ENCODE measurements at places on chromosomes 7 and 10.
A peak's percentile ranks its signal among the peaks of the same experiment; 100 is the strongest.

- no peak for DNase-seq
Measured at GRCh38 chr7:138833596-138833995, 35.6 kb upstream of the ATP6V0A4 start.

- DNase-seq, result no peak
Measured at GRCh38 chr7:79221211-79221610, 232.3 kb downstream of the MAGI2 start.

GRCh38 chr10:123303581-123304337 lies 149.6 kb downstream of the BUB3 start:
- DNase-seq, result no peak

DNA sequence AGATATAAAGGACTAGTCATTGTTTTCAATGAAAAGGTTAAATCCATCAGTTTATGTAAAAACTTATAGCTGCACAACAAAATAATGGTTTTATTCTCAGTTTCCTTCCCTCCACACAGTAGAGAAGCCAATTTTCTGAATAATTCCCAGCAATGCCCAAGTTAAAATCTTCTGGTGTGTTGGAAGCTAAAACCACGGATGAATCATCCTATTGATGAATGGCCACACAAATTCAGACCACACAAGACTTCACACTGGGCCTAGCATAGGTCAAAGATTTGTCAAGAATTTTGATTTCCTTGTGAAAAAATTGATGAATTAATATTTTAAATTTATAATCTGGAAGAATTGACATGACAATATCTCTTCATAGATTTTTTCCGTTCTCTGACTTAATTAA lies 617.6 kb downstream of the INHBA start:
- no peak for DNase-seq

DNA sequence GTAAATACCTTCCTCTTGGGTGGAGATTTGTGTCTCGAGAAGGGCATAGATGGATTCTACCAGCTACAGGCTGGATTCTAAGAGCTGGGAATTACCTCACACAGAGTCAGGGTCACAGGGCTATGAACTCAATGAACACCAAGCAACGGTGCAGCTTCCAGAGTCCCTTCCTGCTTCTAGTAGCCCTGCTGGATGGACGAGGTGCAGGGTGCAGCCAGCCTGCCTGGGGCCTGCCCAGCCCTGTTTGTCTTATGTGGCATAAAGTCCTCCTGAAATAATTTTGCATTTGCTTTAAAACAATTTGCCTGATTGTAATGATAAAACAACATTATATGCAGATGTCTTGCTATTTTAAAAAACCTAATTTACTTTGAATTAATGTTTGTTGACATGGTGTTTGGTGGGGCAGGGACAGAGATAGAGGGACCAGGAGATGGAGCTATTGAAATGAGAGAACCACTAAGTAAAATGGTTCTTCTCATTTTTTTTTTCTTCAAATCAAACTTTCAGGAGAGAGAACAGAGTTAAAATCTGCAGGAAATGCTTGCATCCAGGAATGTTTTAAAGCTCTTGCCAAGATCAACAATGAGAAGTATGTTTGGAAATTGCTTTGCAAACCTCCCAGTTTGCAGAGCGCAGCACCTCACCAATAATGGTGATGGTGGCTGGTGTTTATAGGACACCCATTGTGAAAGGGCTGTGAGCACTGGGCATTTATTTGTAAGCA lies 305.4 kb upstream of the PODXL start:
- no peak for DNase-seq

- no peak for DNase-seq
Measured at GRCh38 chr7:85851571-85852193, 664.8 kb upstream of the SEMA3D start.

DNA sequence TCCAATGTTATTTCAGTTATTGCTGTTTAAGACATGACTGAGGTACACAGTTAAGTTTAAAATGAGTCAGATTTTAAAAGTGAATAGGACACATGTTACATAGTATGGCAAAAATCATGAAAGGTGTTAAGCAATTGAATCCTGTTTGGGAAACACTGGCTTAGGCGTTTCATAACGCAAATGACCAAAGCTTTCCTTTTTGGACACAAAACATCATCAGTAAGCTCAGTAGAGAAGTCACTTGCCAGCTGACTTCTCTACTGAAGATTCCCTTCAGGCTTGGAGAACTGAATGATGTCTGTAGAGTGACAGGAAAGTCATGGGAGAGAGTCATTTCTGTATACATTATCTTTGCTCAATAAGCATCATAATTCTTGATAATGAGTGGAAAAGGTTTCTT lies 64.4 kb upstream of the RSBN1L start:
- no peak for DNase-seq

- DNase-seq, result no peak
Measured at GRCh38 chr10:110479710-110480109, 18.0 kb upstream of the DUSP5 start.

- DNase-seq, result peak; percentile 98
Measured at GRCh38 chr10:126041804-126042231, 145.5 kb downstream of the FANK1 start.

DNA sequence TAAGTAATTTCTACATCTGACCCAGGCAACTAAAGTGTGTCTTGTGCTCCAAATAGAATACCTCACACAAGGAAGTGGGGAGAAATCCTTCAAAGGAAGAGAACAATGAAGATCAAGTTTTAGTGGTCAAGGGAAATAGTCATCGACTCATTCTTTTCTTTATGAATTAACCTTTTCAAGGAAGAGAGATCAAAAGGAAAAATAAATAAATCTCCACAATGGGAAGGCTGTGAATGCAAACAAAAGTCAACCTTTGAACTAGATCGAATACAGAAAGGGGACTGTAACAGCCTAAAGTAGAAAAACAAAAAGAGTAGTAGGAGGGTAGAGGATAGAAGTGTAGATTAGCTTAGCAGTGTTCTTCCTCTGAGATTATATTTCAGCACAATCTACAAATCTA lies 274.6 kb upstream of the COBL start:
- DNase-seq, result no peak

DNA sequence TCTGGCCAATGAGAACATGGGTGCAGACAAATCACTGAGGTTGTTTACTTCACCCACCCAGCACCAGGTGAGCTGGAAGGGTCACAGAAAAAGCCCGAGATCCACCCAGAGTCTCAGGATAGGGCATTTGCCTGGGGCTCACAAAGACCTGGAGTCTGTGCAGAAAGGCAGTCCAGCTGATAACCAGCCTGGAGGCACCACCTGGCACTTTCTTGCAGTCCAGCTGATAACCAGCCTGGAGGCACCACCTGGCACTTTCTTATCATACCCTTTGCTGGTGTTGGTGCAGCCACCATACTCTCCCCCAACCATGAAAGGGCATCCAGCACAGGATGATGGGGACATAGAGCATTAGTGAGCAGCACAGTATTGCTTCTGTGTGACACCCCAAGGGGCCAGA lies 104.1 kb downstream of the PPP1R3C start:
- DNase-seq, result no peak

GRCh38 chr7:130985361-130985760 lies 251.4 kb upstream of the KLF14 start:
- no peak for DNase-seq

DNA sequence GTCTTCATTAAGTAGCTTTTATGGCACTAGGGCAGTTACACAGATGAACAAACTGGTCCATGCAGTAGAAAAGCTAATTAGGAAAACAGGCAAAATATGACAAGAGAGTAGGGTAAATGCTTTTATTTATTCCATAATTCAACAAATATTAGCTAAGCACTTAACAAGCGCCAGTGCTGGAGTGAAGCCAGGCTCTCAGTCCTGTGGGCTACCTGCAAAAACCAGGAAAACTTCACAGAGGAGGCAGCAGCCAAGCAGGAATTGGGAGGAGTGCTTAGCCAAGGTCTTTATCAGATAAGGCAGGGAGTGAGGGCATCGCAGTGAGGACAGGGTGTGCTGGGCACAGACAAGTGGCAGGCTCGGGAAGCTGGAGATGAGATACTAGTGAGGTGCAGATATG lies 4.9 kb upstream of the KAT6B start:
- DNase-seq, result no peak

DNA sequence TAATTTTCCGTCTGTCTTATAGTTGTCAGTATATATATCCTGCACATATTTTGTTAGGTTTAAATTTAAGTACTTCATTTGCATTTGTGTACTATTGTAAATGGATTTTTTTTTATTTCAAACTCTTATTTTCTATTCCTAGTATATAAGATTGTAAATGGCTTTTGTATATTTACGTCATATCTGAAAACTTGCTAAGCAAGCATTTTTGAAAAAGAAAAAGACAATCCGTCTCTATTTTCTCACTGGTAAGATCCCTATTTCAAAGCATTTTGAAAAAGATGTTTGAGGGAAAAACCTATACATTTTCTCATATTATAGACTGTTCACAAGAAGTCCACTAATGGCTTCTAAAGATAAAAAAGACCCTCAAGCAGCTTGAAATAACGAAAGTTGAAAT lies 1.2 kb upstream of the LYZL1 start:
- no peak for DNase-seq

- DNase-seq, result no peak
Measured at GRCh38 chr7:16697507-16698199, 51.7 kb downstream of the BZW2 start.

DNA sequence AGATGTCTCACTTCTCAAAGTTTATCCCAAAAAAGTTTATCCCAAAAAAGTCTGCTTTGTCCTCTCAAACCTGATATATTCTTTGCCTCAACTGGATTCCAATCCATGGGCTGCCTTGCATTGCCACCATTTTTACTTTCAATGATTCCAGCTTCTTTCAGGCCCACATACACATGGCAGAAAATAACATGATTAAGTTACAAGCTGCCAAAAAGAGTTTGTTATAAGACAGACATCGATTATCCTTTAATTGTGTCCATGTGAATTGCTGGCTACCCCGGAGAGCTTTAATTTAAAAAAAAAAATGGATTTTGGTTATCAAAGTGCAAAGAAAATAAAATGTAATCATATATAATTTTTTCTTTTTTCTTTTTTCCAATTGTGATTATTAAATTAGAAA lies 819.6 kb upstream of the SORCS1 start:
- no peak for DNase-seq

DNA sequence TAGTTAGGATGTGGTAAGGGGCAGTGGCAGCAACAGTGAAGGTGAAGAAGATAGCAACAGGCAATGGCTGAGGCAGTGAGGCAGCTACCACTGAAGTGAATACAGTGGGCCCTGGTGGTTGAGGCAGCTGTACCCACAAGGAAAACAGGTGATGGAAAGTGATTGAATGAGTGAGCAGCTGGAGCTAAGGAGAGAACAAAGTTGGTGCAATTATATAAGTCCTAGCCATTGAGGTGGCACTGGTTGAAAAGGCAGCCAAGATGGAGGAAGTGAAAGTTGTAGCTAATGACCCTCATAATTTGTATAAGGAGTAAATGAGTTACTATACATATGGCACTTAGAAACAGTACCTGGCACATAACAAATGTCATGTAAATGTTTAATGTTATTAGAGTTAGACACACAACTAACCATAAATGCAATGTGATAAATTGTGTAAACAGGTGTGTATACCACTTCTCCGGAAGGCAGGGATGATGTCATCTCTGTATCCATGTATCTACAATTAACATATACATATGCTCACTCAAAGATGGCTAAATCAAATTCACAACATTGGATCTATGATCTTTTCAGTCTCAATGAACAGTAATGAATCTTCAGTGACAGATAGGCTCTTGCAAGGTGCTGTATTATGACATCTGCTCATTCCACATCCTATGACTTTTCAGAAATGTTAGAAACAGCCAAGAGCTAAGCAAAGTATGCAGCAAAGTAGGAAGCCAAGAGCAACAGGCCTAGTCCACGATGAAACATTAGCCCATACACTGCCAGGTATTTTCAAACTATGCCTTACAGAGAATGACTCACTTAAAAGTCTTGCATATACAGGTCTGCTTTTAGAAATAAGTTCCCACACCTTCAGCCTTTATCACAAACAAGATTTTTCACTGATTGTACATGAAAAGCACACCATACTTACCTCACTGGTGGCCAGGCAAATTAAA lies 10.7 kb downstream of the XPNPEP1 start:
- DNase-seq, result no peak

DNA sequence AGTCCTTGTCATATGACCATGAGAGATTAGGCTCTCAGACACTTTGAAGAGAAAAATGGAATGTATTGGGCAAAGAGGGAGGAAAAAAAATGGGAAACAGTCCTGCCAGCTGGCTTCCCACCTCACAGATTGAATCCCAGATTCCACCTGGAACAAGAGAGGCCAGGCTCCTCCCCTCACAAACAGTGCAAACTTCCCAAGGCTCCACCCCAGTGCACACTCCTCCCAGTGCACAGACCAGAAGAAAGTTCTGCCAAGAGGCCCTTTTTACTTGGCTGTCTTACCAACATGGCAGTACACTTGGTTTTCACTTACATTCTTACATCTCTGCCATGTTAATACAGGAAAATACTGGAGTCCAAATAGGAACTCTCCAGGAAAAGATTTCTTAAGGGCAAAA lies 202.3 kb downstream of the AHR start:
- no peak for DNase-seq

DNA sequence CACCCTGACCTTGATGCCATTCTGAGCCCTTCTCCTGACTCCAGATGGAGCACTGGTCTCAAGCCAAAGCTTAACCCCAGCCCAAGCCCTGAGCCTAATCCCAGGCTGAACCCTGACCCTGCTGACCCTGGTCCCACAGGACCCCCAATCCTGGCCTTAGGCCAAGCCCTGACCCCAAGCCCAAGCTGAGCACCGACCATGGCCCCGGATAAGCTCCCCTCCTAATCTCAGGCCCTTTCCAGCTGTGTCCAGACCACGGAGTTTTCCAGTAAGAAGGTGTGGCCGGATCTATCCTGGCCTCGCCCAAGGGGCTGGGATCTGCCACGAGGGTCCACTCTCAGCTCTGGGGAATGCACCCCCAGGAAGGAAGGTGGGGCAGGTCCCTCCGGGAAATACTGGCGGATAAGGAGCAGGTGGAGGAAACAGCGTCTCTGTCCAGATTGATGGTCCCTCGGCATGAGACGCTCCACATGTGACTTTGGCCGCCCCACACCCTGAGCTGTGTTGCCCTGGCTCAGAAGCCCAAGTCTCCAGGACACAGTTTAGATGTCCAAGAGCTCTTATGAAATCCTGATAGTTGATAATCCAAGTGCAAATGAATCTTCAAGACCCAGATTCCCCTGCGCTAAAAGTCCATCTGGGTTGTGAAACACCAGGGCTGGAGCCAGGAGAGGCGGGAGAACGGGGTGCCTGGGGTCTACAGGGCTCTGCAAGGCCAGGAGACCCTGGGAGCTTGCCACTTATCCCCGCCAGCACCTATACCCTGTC lies 10.4 kb downstream of the ELN start:
- no peak for DNase-seq

GRCh38 chr10:130177250-130177649 lies 41.1 kb downstream of the GLRX3 start:
- DNase-seq, result no peak

Data from CD4-positive, alpha-beta T cell treated with Interleukin-4 for 1 hour (primary cell).